Cardiac muscle cell (in vitro differentiated cells and primary cell): ENCODE measurements at places on chromosomes 12 and 14.
A peak's percentile ranks its signal among the peaks of the same experiment; 100 is the strongest.

GRCh38 chr12:115008929-115009328, 325.0 kb upstream of the TBX3 start:
- no peak for DNase-seq

DNA sequence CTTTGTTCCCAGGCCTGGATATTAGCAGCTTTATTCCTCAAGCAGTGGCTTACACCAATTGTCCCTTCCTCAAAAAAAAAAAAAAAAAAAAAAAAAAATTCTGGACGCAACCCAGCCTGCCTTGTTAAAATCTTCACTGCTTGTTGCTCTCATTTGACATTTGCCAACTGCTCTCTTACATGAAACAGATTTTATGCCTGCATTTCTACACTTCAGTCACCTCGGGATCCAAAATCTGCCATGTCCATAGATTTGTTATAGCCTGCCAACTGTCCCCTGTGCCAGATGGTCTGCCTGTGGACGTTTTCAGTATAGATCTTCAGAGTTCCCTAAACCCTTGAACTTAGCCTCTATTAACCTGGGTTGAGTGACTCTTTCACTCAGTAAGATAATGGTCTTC, 651.5 kb downstream of the FSCB start:
- no peak for DNase-seq

- DNase-seq = peak; percentile 6
These were observed 323.5 kb downstream of the DAD1 start for GRCh38 chr14:22265319-22266141.

DNA sequence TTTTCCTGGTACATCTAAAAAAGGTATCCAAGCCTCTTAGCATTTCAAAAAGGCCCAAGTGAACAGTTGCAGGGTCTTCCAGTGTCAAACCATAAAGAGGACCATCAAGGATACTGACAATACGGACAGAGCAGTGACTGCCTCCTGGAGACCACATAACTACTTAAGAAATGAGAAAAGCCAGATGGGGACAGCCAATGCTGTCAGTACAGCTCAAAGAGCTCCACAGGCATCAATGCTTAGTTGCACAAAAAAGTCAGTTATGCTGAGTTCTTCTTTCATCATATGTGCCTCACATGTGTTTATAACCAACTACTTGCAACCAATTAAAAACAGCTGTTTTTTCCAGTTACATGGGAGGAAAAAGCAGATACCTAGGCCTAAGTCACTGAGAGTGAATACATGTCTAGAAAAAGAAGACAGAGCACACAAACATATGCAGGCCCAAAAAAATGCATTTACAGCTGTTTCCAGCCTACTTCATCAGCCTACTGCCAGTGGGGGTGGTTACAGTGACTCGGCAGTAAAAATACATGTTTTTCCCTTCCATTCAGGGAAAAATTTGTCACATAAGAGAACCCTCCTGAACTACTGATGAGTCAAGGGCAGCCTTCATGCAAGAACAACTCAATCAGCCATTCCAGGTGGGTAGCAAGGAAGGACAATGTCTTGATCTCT, 84.0 kb downstream of the DCAF5 start:
- no peak for DNase-seq

GRCh38 chr12:18706798-18707197, 31.0 kb downstream of the PLCZ1 start:
- no peak for DNase-seq

DNA sequence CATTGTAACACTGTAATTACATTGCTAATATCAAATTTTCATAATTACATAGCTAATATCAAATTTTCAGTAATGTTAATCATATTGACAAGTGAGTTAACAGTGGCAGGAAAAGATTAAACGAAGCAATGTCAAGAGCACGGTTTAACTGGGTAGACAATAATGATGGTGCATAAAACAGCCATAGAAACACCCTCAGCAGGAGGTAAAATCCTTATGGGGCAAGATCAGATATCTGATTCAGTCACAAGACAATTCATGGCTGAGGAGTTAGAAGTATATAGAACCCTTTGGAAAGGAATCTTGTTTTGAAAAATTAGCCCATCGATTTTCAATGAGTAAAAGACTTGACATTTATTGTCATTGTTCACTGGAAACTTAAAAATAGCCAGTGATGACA, 190.6 kb downstream of the SLC2A13 start:
- no peak for DNase-seq

DNA sequence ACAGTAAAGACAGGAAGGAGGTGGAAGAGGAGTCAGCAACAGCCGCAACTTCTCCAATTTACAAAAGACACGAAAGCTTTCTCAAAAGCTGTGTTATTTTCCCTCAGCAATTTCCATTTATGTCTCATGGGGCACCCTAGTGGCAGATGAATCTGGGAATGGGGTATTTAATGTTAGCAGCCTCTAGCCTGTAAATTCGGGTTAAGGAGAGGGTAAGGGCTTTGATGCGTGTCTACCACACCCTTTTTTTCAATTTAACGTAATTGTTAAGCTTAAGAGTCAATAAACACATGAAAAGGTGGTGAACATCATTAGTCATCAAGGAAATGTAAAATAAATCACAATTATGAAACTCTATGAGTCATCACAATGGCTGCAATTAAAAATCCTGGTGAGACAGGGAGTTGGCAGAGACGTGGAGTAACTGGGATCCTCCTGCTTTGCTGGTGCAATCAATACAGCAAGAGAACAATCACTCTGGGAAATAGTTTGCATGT, 986.4 kb downstream of the AACS start:
- DNase-seq = peak; percentile 2

GRCh38 chr12:52669426-52669825, 10.8 kb downstream of the KRT1 start:
- no peak for DNase-seq

DNA sequence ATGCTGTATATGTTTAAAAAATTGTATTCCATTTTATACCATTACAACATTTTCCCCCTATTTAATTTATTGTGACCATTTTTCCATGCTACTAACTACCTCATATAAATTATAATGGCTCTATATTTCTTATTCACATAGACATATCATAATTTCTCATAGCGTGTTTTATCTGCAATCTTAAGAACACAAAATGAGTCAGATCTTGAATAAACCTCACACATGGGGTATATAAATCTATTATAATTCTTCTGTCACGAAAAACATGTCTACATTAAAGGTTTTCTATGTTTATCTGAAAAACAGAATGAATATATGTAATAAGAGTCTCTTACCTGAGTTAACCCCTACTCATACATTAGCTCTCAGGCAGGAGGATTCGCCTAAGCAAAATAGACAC, 50.5 kb upstream of the ERGIC2 start:
- no peak for DNase-seq

DNA sequence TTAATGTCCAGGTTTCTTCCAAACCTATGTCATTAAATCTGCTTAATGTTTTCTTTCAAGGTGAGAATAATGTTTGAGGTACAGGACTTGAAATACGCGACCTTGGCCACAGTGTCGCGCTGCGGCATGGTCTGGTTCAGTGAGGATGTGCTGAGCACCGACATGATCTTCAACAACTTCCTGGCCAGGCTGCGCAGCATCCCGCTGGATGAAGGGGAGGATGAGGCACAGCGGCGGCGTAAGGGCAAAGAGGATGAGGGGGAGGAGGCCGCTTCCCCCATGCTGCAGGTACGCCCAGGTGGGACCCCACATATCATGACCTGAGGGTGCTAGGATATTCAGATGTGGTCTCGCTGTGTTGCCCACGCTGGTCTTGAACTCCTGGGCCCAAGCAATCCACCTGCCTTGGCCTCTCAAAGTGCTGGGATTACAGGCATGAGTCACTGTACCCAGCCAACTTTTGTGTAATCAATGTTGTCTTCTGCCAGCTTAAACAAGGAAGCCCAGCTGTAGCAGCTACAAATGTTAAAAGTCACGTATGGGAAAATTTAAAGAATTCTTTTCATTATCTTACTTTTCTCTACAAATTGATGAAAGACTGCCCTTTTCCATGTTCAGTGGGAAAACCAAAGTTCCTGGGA, 50.8 kb downstream of the DYNC1H1 start:
- DNase-seq = no peak

DNA sequence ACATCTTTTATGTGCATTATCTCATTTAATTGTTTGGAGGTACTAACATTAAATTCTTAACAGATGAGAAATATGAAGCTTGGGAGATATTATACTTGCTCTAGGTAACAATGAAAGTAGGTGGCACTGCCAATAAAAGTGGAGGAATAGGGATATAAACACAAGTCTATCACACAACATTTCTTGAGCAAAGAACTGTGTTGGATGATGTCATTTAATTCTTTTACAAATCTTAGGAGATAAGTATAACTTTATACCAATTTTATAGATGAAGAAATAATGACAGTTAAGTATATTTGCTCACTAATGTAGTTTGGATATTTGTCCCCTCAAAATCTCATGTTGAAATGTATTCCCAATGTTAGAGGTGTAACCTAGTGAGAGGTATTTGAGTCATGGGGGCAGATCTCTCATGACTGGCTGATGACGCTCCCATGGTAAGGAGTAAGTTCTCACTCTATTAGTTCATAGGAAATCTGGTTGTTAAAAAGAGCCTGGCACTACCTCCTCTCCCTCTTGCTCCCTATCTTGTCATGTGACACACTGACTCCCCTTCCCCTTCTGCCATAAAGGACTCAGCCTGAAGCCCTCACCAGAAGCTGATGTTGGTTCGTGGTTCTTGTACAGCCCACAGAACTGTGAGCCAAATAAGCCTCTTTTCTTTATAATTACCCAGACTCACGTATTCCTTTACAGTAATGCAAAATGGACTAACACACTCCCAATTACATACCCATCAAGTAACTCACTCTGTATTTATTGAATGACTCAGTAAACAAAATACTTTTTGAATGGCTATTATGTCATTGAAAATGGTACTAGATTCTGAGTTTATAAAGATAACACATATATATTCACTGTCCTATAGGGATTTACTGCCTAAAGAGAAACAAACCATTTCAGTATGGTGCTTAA, 146.8 kb upstream of the KITLG start:
- no peak for DNase-seq

DNA sequence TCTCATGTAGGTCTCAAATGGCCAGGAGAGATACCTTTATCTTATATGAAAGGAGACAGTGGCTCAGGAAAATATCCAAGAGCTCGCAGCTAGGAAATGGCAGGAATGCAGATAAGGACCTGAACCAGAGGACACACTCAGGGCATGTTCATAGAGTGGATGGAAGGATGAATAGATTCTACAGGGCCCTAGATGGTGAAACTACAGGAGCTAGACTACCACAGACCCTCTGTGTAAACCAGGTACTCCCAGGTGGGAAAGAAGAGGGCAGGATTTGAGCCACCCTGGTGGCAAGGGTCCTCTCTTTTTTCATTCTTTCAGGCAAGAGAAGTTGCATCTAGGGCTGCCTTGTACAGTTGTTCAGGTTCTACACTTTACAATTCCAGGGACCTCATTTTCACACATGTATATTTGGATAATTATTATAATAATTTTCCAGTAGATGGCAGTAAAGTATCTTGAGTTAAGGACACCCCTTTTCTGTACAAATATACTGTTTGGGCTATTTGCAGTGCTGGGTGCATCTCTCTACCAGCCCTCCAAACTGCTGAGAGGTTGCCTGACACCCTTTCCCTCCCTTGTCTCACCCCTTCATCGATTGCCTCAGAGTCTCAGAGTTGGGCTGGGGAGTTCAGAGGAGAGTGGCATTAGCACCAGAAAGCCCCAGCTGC, 10.5 kb upstream of the ZDHHC22 start:
- DNase-seq = peak; percentile 52

- DNase-seq = no peak
These were observed 30.9 kb downstream of the NT5DC3 start for GRCh38 chr12:103810111-103810510.

GRCh38 chr12:52267266-52267665, 7.2 kb upstream of the KRT86 start:
- no peak for DNase-seq

DNA sequence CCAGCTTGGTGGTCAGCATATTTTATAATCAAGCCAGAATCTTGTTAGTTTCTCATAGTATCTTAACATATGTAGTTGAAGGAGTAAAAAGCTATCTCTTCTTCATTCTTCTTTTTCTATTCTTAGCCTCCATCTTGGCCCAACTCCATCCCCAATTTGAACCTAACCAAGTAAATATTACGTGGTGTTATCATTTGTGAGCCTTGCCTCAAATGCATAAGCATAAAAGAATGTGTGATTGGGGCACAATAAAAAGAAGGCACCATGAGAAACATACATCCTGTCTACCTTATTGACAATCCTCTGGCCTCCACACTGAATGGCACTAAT, 181.4 kb upstream of the BMP4 start:
- DNase-seq = no peak

DNA sequence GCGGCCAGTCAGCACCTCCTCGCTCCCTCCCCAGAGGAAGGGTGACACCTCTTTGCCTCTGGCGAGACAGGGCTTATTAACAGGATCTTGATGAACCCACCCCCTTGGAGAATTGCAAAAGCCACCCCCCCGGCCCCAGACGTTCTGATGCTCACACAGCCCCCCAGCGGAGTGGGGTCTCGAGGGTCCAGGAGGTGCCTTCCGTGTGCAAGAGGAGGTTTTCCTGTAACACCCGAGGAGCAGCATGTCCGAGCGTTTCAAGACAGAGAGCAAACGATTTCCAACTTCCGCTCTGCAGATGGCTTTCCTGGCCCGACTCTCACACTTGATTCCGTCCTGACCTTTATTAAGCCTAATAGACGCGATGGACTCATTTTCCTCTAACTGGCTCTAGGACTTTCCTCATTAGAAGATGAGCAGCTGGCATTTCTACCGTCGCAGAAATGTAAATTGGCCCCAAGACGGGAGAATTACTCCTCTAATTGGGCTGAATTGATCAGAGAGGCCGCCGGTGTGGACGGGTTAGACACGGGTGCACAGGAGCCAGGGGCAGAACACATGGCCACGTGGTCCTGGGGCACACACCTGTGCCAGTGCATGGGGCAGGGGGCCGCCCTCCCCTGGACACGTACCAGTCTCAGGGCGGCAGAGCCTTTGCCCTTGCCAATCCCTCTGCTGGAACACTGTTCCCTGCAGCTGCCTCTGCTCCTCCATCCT, 84.4 kb downstream of the NOC4L start:
- DNase-seq = no peak

DNA sequence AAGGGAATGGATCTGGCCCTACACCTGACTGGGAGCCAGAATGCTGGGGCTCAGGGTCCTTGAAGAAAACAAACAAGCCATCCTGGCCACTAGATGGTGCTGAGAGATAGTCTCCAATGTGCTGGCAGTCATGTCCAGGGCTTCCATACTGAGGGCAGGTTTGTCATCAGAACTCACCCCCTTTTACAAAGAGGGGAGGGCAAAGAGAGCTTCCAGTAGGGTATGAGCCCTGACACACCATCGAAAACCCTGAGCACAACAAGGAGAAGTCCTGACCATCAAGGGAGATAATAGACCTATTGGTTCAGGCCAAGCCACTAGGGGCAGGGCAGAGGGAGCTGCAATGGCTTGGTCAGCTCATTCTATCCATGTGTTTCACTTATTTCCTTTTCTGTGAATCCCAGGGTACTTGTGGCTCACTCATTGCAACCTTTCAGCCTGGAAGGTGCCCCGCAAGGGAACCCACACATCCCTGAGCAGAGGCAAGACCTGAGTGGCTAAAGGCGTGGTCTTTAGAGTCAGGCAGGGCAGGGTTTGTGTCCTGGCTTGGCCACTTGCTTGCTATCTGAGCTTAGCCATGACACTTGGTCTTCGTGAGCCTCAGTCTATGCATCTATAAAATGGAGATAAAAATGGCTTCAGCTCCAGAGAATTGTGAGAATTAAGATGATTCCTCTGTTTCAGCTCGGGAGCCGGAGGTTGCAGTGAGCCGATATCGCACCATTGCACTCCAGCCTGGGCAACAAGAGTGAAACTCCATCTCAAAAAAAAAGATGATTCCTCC, 6.2 kb upstream of the PLEKHH1 start:
- peak; percentile 53 for DNase-seq

GRCh38 chr12:753611-754472, 1.5 kb downstream of the WNK1 start:
- peak; percentile 56 for DNase-seq
